ENCODE measurements at places on chromosomes 5 and 9. TPM values are rescaled to one million over a fixed set of nuclear protein-coding genes. Genes with fewer than 3 reads are reported as not detected.

DNA sequence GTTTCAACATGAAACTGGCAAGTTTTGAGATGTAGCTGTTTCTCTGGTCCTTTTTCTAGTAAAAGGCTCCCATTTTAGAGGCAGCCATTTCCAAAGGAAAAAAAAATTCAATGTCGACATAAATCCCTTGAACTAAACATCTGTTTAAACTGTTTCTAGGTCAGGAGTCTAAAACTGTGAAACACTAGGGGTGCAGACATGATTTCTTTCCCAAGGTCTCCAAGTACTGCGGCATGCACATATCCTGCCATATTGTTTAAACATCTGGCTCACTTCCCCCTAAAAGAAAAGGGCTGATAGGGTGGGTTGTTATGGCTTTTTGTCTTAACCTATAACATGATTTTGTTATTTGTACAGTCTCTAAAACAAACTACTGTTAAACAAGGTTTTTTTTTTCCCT lies 51.1 kb downstream of the NFIB start:
- DNase-seq: no peak

The CAMK2A gene
- 0.09 TPM for total RNA-seq

The EXOSC2 gene
- total RNA-seq: 59.1 TPM

DNA sequence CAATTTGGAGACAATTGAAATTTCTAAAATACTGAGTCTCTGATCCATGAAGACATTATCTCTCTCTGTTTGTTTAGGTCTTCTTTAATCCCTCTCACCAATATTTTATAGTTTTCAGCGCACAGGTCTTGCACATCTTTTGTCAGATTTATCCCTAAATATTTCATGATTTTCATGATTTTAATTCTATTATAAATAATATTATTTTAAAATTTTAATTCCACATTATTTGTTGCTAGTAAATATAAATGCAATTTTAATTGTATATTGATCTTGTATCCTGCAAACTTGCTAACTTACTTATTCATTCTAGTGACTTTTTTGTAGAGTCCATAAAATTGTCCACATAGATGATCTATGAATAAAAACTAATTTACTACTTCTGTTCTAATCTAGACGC lies 112.6 kb upstream of the TNPO1 start:
- no peak for DNase-seq

- no peak for DNase-seq
These were observed 662.2 kb upstream of the CTNND2 start for GRCh38 chr5:12566441-12566840.

DNA sequence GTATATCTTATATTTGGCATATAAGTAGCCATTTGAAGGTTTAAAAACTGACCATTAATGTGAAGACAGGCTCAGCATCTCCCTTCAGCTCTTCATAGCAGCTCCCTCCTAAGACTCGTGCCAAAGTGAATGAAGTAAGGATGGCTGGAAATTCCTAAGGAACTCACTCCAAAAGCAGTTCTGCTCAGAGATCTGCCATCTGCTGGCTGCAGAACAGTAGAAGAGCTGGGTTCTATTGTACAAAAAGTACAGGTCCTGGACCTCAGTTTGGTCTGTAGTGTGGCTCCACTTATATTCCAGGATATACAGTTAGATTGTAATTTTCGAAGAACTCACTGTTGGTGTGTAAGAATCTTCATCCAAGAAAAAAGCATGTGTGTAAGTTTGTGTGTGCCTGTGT lies 104.9 kb upstream of the RUSC2 start:
- DNase-seq: peak; percentile 38

- no peak for DNase-seq
These were observed 17.1 kb upstream of the CAST start for GRCh38 chr5:96645091-96645490.

DNA sequence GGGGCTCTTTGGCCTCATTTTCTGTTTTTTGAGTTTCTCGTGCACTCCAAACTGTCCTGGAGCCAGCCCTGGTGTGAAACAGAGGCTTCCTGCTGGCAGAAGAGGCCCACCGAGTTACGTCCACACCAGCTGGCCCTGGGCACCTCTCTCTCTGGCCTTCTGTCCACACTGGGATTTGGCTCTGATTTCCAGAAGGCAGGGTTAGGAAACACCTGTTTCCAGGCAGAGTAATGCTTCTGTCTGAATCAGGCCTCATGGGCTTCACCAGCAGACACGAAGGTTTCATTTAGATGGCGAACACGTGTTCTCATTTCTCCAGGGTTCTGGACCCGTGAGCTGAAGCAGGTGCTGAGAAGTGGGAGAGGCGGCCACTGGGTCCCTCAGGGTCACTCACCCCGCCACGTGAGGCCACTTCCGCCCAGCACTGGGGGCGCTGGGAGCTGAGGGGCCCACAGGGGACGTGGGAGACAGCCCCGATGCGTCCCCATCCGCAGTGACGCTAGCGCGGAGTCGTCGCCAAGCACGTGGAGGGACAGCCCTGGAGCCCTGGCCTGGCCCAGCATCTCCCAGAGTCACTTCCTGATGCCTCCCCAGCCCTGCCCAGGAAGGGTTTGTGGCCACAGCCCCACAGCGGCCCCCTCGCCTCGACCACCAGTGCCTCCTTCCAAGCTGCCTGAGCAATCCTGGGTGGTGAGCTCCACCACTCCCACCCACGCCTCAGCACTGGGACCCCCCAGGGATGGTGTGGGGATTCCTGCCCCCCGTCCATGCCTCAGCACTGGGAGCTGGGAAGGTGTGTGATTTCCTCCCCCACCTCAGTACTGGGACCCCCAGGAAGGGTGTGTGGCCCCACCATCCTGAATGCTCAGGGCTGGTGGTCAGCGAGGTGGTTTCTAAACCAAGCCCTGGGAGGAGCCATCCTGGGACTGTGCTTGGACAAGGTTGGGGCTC lies 4.9 kb upstream of the LRRC14B start:
- no peak for DNase-seq

GRCh38 chr9:130689937-130690700 lies 3.5 kb upstream of the EXOSC2 start:
- peak; percentile 84 for DNase-seq

DNA sequence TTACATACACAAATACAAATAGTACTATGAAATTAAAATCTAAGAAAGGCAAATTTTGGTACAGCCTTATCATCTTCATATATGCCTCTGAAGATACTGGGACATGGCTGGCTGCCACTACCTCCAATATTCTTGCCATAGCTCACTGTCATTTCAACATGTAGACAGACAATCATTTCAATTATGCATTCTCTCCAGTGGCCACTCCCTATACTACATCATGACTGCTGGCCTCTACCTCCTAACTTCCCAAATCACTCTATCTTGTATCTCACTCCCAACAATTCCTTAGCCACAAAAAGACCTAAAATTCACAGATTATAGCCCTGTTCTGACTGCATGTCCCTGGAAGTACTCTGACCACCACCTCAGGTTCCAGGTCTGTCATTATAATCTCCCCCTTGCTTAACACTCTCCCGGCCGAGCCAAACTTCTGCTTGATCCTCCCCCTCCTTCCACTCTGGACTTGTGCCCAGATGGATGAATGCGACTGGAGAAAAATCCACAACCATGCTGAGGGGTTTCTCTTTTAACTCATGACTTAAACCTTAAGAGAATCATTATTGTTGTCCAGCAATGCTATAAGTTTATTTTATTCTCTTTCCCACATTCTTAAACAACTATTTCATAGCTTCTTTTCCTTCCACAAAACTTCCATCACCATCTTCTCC lies 225.3 kb upstream of the TLE4 start:
- no peak for DNase-seq

DNA sequence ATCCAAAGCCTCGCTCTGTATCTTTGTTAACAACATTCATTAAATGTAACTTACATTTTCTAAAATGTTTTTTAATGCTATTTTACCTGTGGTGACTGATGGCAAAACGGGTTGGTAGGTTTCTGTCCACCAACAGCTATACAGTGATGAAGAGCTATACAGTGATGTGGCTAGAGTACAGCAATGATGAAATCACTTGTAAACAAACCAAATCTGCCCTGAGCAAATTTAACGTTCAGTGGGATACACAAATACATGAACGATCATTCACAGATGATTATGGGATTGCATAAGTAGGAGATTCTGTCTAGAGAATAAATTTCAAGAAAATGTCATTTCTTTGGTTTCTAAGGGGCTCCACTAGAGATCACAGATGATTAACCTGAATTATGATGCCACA lies 132.7 kb downstream of the MPDZ start:
- DNase-seq: no peak

GRCh38 chr5:132684491-132684890 lies 10.7 kb downstream of the IL4 start:
- no peak for DNase-seq

DNA sequence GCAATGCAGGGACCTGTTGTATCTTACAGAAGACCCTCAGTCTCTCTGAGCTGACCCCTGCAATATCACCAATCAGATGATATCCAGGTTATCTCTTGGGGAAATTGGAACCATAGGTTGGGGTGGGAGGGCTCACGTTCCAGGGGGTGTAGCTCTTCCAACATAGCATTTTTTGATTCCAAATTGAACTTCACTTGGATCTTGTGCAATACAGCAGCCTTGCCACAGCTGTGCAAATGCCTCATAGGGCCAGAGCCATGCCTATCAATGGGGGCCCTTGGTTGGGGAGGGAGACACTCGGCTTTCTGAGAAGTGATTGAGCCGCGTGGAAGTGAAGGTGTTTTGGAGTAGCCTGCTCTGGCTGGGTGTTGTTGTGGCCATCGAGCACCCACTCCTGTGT lies 117.2 kb upstream of the PITX1 start:
- no peak for DNase-seq

- DNase-seq: no peak
These were observed 281.1 kb downstream of the PSAT1 start for GRCh38 chr9:78578072-78578471.

- DNase-seq: no peak
These were observed 910.0 kb upstream of the WWC1 start for GRCh38 chr5:167381457-167381856.

- no peak for DNase-seq
These were observed 103.1 kb downstream of the PAX5 start for GRCh38 chr9:36930941-36931340.

- no peak for DNase-seq
These were observed 21.7 kb downstream of the SLF1 start for GRCh38 chr5:94640176-94640575.

DNA sequence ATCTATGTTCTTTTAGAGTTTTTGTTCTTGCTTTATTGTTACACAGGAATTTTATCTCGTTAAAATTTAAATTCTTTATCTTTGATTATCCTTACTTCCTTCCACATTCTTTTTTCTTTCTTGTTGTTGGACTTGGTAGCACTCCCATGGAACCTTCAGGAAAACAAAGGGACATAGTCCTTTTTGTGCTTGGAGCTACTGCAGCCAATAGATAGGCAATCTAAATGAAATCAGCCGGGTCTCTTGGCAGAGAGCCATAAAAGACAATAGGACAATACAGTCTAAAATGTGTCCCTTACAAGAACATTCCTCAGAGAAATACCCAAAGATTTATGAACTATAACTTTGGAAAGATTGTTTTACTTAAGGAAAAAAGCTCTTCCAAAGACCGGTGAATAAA lies 548.1 kb upstream of the C9orf72 start:
- peak; percentile 11 for DNase-seq

The WDR38 gene
- total RNA-seq: not detected

- DNase-seq: peak; percentile 21
These were observed 33.3 kb upstream of the FAT2 start for GRCh38 chr5:151624476-151624875.

GRCh38 chr5:54217826-54218503 lies 92.4 kb downstream of the ARL15 start:
- DNase-seq: peak; percentile 76

GRCh38 chr9:81841333-81841732 lies 86.9 kb upstream of the SPATA31D4 start:
- DNase-seq: peak; percentile 17

DNA sequence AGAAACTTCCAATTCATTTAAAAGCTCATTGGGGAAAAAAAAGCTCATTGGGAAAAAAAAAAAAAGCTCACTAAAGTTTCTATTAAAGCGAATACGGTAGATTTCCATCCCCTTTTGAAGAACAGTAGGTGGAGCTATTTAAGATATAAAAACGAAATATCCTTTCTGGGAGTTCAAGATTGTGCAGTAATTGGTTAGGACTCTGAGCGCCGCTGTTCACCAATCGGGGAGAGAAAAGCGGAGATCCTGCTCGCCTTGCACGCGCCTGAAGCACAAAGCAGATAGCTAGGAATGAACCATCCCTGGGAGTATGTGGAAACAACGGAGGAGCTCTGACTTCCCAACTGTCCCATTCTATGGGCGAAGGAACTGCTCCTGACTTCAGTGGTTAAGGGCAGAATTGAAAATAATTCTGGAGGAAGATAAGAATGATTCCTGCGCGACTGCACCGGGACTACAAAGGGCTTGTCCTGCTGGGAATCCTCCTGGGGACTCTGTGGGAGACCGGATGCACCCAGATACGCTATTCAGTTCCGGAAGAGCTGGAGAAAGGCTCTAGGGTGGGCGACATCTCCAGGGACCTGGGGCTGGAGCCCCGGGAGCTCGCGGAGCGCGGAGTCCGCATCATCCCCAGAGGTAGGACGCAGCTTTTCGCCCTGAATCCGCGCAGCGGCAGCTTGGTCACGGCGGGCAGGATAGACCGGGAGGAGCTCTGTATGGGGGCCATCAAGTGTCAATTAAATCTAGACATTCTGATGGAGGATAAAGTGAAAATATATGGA lies at the start of gene PCDHGA12:
Gene PCDHGA12 (plus strand): TSS at position 176 of the 782 bp plus-strand sequence. CDS start 253 bp downstream, at position 429.
- DNase-seq: no peak

The PLAC8L1 gene
- not detected for total RNA-seq

- DNase-seq: no peak
These were observed 39.6 kb downstream of the STK10 start for GRCh38 chr5:172148381-172148780.

- DNase-seq: peak; percentile 70
These were observed 242.1 kb downstream of the HCN1 start for GRCh38 chr5:45454114-45454513.

GRCh38 chr5:82105457-82105856 lies 133.6 kb downstream of the ATG10 start:
- peak; percentile 6 for DNase-seq

The CNTNAP3 gene
- total RNA-seq: 21.8 TPM

DNA sequence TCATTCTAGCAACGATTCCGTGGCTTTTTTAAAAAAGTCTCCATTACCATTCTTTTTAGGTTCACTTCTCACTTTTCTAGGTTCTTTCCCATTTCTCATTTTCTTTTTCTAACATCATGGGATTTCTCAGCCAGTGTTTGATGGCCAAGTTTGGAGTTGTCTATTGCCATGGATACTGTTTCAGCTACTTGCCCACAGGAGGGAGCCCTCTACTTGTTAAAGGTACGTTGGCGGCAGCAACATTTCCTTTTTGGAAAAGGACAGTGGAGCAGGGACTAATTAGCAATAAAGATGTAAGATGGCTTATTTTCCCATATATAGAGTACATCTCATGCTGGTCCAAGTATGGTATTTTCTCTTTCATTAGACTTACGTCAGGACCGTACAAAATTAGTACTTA lies 2257.5 kb upstream of the C9orf72 start:
- DNase-seq: peak; percentile 74

The S1PR3 gene
- 29.4 TPM for total RNA-seq

GRCh38 chr5:172951371-172952033 lies 7.7 kb upstream of the RPL26L1 start:
- DNase-seq: no peak

GRCh38 chr9:32698706-32699277 lies 63.3 kb upstream of the TAF1L start:
- DNase-seq: no peak

The MAPKAP1 gene
- total RNA-seq: 56.6 TPM

GRCh38 chr9:111621895-111622480 lies 9.1 kb upstream of the DNAJC25 start:
- peak; percentile 19 for DNase-seq

GRCh38 chr5:68709239-68709638 lies 384.6 kb upstream of the SLC30A5 start:
- peak; percentile 11 for DNase-seq

GRCh38 chr9:129006328-129007034 lies 21.6 kb downstream of the SH3GLB2 start:
- peak; percentile 86 for DNase-seq

Measured in neural progenitor cell (in vitro differentiated cells).